ENCODE measurements at places on chromosomes 5 and 9.

- H3K4me1 ChIP-seq, result no peaks in the 10 kb centered on the region
- H3K4me3 ChIP-seq, result no peak overlapping the region
- H3K27ac ChIP-seq, result no peak overlapping the region
- peaks cover under 1% of the 10 kb centered on the region for H3K27me3 ChIP-seq
- no peaks in the 10 kb centered on the region for H3K36me3 ChIP-seq
Measured at GRCh38 chr9:122207096-122207495, 21.7 kb downstream of the LHX6 start.

DNA sequence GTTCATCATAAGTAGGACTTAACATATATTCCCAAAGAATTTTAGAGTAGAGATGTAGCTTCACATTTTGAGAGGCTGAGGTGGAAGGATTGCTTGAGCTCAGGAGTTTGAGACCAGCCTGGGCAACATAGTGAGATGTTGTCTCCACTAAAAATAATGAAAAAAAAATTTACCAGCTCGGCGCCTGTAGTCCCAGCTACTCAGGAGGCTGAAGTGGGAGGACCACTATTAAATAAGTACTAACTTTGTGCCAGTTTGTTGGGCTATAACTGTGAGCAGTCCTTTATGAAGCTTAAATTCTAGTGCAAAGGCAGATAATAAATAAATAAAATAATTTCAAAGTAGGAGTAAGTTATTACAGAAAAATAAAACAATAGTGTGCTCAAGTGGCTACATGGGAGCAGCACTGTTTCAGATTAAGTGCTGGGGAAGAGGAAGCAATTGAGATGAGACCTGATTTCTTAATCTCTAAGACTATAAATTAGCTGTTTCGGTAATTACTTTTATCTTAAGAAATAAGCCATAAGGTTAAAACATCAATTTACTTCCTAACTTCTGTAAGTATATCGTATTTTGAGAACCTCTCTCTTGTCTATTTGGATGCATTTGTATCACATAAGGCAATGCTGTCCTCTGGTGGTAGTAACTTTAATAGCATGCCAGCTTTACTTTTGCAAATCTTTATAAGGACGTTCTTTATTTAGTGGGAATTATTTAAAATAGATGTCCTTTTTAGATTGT, 98.9 kb downstream of the CSNK1G3 start:
- H3K27me3 ChIP-seq, result no peaks in the 10 kb centered on the region
- DNase-seq, result peak; percentile 77
- no peaks in the 10 kb centered on the region for H3K4me1 ChIP-seq
- no peak overlapping the region for H3K4me3 ChIP-seq
- peaks cover 49% of the 10 kb centered on the region for H3K36me3 ChIP-seq
- peak overlapping the region; percentile 60 for H3K27ac ChIP-seq

DNA sequence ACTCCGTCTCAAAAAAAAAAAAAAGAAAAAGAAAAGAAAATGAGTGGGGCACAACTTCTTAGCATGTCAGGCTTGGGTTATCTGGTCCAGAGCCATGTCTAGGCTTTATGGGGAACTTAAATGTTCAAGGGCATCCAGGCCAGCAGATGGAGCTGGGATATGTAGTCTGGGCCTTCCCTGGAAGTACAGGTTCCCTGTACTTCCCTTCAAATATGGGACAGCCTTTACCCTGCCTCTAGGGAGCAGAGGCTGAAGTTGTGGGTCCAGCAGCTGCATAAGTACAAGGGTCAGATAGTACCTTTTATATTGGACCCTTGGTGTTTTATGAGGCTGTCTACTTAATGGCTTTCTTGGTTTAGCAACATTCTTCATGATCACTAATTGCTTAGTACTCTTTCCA, 42.1 kb downstream of the FAF2 start:
- DNase-seq, result no peak
- H3K27me3 ChIP-seq, result no peaks in the 10 kb centered on the region
- peaks cover 74% of the 10 kb centered on the region for H3K36me3 ChIP-seq
- no peak overlapping the region for H3K4me3 ChIP-seq
- H3K27ac ChIP-seq, result no peak overlapping the region

DNA sequence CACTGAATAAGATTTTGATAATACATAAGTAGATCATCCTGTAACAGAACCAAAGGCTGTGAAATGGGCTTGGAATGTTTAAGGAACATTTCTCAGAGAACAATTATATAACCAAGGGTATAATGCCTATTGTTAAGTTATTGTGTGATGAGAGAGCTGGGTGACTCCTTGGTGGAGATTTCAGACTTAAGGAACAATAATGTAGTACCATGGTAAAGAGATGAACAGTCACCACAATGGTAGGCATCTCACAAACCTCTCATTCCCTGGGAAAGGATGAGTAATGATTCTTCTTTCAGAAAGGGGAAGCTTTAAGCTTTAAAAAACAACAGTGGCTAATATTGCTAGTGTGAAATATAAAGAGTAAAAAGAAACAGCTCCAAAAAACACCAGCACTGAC, 147.4 kb downstream of the TRIM36 start:
- no peaks in the 10 kb centered on the region for H3K4me1 ChIP-seq
- no peak overlapping the region for H3K4me3 ChIP-seq
- no peak for DNase-seq
- H3K27me3 ChIP-seq, result no peaks in the 10 kb centered on the region
- no peak overlapping the region for H3K27ac ChIP-seq

GRCh38 chr9:13446938-13447842, 167.7 kb upstream of the MPDZ start:
- no peaks in the 10 kb centered on the region for H3K27me3 ChIP-seq
- no peaks in the 10 kb centered on the region for H3K4me1 ChIP-seq
- no peak for DNase-seq
- H3K27ac ChIP-seq, result no peak overlapping the region
- H3K4me3 ChIP-seq, result no peak overlapping the region
- H3K36me3 ChIP-seq, result no peaks in the 10 kb centered on the region

DNA sequence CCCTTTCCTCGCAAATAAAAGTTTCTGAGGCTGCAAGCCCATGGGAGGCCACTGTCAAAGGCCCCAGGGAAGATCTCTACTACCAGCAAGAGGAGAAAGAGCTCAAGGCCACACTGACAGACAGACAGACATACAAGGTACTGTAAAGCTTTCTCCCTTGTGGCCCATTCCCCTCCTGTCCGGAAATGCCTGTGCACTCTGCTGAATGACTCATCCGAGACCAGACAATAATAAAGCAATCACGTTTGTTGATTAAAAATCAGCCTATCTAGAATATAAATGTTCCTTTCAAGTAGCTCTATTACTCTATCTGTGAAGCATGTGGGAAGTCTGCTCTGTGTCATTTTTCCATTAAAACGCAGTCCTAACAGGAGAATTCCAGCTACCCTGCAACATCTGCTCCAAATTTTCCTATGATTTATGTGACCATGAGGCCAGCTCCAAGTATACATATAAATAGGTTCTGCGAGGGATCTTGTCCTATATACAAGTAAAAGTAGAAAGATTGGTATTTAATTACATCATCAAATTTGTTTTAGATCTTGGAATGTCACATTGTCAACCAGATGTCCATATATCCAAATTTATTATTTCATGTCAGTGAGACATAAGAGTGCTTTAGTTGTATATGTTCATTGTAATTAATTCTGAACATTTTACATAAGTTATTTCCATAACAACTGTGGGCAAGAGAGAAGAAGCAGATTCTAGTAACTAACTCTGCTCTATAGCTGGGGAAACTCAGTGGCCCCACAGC, 34.7 kb upstream of the TGFBI start:
- no peak overlapping the region for H3K4me3 ChIP-seq
- H3K4me1 ChIP-seq, result no peaks in the 10 kb centered on the region
- no peaks in the 10 kb centered on the region for H3K36me3 ChIP-seq

- no peak overlapping the region for H3K4me3 ChIP-seq
- H3K27me3 ChIP-seq, result no peaks in the 10 kb centered on the region
- no peak overlapping the region for H3K27ac ChIP-seq
- H3K36me3 ChIP-seq, result no peaks in the 10 kb centered on the region
- no peak for DNase-seq
Measured at GRCh38 chr5:162230348-162230747, 162.8 kb downstream of the GABRG2 start.

GRCh38 chr5:133928587-133929393, 39.6 kb downstream of the C5orf15 start:
- peaks cover 86% of the 10 kb centered on the region for H3K4me1 ChIP-seq
- peak; percentile 75 for DNase-seq
- H3K36me3 ChIP-seq, result no peaks in the 10 kb centered on the region
- H3K4me3 ChIP-seq, result no peak overlapping the region

GRCh38 chr9:117282541-117282940, 132.3 kb downstream of the ASTN2 start:
- H3K27me3 ChIP-seq, result peaks cover 3% of the 10 kb centered on the region
- H3K27ac ChIP-seq, result no peak overlapping the region
- no peak overlapping the region for H3K4me3 ChIP-seq
- DNase-seq, result no peak
- no peaks in the 10 kb centered on the region for H3K4me1 ChIP-seq

DNA sequence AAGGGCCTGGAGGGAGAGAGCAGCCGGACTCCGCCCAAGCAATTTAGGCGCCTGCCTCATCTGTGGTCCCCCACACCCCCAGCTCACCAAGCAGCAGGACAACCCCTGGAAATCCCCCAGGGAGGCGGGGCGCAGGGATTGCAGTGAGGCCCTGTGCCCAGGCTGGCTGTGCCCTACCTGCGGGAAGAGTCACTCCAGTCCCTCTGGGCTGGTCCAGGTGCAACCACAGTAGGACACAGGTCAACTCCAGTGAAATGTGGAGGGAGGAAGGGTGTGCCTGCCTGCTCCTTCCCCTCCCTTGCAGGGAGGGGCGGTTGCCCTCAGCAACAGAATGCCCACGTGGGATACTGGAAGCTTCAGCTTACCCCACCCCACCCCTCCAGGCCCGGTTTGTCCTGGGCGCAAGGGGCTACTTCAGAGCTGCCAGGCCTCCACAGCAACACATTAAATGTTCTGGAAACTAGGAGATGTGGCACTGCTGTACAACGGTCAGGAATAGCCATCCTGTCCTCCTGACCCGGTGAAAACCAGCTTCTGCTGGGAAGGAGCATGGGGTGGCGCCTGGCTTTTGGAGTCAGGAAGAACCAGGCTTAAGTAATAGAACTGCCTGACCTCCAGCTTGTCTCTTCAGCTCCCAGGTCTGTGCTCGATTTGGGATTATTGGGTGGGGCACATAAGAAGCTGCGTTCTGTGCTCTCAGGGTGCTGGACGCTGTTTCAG, 22.5 kb downstream of the ABO start:
- no peak overlapping the region for H3K27ac ChIP-seq
- H3K27me3 ChIP-seq, result no peaks in the 10 kb centered on the region
- no peaks in the 10 kb centered on the region for H3K4me1 ChIP-seq
- no peak for DNase-seq
- H3K36me3 ChIP-seq, result no peaks in the 10 kb centered on the region
- H3K4me3 ChIP-seq, result no peak overlapping the region

- no peaks in the 10 kb centered on the region for H3K27me3 ChIP-seq
- H3K36me3 ChIP-seq, result no peaks in the 10 kb centered on the region
- no peaks in the 10 kb centered on the region for H3K4me1 ChIP-seq
- H3K27ac ChIP-seq, result no peak overlapping the region
Measured at GRCh38 chr5:27083449-27084415, 45.3 kb upstream of the CDH9 start.

GRCh38 chr5:34930462-34930844, 1.1 kb downstream of the DNAJC21 start:
- H3K27me3 ChIP-seq, result no peaks in the 10 kb centered on the region
- H3K27ac ChIP-seq, result peak overlapping the region; percentile 94
- peaks cover 6% of the 10 kb centered on the region for H3K36me3 ChIP-seq
- H3K4me3 ChIP-seq, result peak overlapping the region; percentile 73
- H3K4me1 ChIP-seq, result peaks cover 20% of the 10 kb centered on the region
- no peak for DNase-seq

- no peaks in the 10 kb centered on the region for H3K36me3 ChIP-seq
- no peaks in the 10 kb centered on the region for H3K4me1 ChIP-seq
- H3K27ac ChIP-seq, result no peak overlapping the region
- H3K27me3 ChIP-seq, result no peaks in the 10 kb centered on the region
Measured at GRCh38 chr9:93908591-93909241, 46.4 kb downstream of the BARX1 start.

DNA sequence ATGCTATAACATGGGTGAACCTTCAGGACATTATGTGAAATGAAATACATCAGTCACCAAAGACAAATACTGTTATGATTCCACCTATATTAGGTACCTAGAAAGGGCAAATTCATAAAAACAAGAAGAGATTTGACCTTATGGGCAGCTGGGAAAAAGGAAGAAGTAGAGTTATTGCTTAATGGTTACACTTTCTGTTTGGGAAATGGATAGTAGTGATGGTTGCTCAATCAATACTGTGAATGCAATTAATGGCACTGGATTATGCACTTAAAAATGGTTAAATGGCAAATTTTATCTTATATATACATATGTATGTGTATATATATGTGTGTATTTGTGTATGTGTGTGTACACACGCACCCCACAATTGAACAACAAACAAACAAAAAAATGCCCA, 15.2 kb downstream of the FKBP15 start:
- H3K4me3 ChIP-seq, result no peak overlapping the region
- H3K4me1 ChIP-seq, result no peaks in the 10 kb centered on the region
- H3K36me3 ChIP-seq, result peaks cover 6% of the 10 kb centered on the region
- DNase-seq, result no peak

DNA sequence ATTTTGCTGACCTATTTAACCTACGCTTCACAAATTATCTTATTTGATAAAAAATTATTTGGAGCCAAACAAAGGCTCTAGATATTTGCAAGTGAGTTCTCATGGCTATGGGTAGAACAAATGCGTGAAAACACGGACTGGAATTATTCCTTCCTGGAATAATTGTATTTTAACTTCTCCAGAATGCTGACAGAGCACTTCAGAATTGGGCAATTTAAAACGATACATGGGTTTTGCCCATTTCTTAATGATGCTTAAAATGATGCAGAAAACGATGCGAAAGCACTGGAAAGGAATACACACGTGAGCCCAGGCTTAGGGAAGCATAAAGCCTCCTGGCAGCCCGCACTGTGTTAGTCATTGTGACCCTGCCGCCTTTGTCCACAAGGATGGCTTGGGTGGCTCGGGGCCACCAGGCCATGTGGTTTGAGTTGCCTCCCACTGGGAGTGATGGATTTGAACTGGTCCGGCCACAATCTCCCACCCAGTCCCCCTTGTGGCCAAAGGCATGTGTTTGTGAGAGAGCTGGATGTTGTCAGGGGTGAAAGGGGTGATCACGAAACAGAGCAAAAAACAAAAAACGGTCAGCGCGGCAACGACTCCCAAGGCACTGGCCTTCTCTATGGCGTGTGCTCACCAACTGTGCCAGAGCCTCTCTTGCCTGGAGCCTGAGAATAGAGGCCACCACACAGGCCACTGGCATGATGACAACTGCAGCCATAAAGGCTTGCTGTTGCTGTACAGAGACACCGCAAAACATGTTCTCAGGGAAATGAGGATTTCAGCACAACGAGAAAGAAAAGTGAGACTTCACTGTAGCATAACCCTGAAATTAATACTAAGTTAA, 234.2 kb upstream of the ADAMTS16 start:
- H3K4me1 ChIP-seq, result no peaks in the 10 kb centered on the region
- DNase-seq, result no peak
- H3K4me3 ChIP-seq, result no peak overlapping the region
- no peaks in the 10 kb centered on the region for H3K36me3 ChIP-seq
- H3K27me3 ChIP-seq, result no peaks in the 10 kb centered on the region

GRCh38 chr9:89448381-89448780, 49.5 kb downstream of the SEMA4D start:
- no peak overlapping the region for H3K4me3 ChIP-seq
- H3K27ac ChIP-seq, result no peak overlapping the region
- H3K36me3 ChIP-seq, result peaks cover 36% of the 10 kb centered on the region
- no peak for DNase-seq
- peaks cover 38% of the 10 kb centered on the region for H3K4me1 ChIP-seq

GRCh38 chr5:155915601-155916000, 411.4 kb upstream of the SGCD start:
- H3K4me3 ChIP-seq, result no peak overlapping the region
- no peaks in the 10 kb centered on the region for H3K36me3 ChIP-seq
- H3K27ac ChIP-seq, result no peak overlapping the region
- no peak for DNase-seq
- H3K27me3 ChIP-seq, result no peaks in the 10 kb centered on the region
- H3K4me1 ChIP-seq, result no peaks in the 10 kb centered on the region
